Stimulated activated CD8-positive, alpha-beta memory T cell treated with anti-CD3 and anti-CD28 coated beads, Interleukin-7, amount 100 ng/mL, for 24 hours (primary cell): ENCODE measurements at places on chromosomes 7 and 10.

- no peak for DNase-seq
Observed at GRCh38 chr10:48659790-48660189, 24.9 kb upstream of the WDFY4 start.

DNA sequence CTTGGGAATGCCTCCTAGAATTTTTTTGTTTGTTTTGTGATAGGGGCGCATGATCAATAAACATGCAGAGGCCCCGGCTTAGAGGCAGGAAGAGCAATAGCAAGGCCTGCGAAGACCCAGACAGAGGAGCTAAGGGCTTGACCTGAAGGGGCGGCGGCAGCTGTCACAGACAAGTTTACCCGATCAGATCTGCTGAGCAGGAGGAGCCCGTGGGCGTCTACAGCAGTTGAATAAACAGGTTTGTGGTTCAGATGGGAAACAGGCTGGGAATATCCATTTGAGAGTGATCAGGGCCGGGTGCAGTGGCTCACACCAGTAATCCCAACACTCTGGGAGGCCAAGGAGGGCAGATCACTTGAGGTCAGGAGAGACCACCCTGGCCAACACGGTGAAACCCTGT lies 126.0 kb upstream of the CALN1 start:
- no peak for DNase-seq

GRCh38 chr7:131673576-131673975 lies 117.1 kb upstream of the PODXL start:
- no peak for DNase-seq

- DNase-seq: no peak
Observed at GRCh38 chr10:32959006-32959920, 1.2 kb upstream of the ITGB1 start.
